PC-3 (cell line): ENCODE measurements at places on chromosomes 7 and 10. TPM values are rescaled to one million over a fixed set of nuclear protein-coding genes. Genes with fewer than 3 reads are reported as not detected.

Gene BEND7
- 1.2 and 2.6 TPM in 2 replicates for total RNA-seq

Gene ZNF518A
- 0.69 TPM in 2 replicates for total RNA-seq

Gene WNT8B
- total RNA-seq, result 0.29 TPM in 1 of 2 replicates, not detected in the other

Gene TMEM139
- total RNA-seq, result 5.2 and 6.2 TPM in 2 replicates
